Articular chondrocyte of knee joint (primary cell): ENCODE measurements at places on chromosomes 5 and 9. TPM values are rescaled to one million over a fixed set of nuclear protein-coding genes. Genes with fewer than 3 reads are reported as not detected.

PCDHB9 gene
- total RNA-seq = 0.91 and 2.3 TPM in 2 replicates

SH3TC2 gene
- total RNA-seq = 0.65 and 1.5 TPM in 2 replicates

DMRT3 gene
- not detected in 2 replicates for total RNA-seq

ADAMTS12 gene
- total RNA-seq = 5.9 and 6.1 TPM in 2 replicates

SPAG8 gene
- 0.52 and 1.2 TPM in 2 replicates for total RNA-seq
